ENCODE measurements at places on chromosomes 13 and 19.

DNA sequence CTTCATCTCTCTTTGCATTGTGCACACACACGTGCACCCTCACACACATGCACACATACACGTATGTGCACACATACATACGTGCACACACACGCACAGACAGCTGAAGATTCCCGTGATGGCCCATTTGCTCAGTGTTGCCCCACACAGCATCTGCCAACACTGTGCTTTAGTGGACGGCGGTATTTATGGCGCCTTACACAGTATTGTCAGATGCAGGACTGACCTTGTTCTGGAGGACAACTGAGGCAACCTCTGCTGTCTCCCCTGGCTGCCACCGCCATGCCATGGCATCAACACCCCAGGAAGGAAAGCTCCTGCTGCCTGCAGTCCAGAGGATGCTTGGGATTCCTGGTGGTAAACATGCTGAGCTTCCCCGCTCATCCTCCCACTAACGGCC is 316.4 kb downstream of the TEX29 start:
- no peak for DNase-seq

DNA sequence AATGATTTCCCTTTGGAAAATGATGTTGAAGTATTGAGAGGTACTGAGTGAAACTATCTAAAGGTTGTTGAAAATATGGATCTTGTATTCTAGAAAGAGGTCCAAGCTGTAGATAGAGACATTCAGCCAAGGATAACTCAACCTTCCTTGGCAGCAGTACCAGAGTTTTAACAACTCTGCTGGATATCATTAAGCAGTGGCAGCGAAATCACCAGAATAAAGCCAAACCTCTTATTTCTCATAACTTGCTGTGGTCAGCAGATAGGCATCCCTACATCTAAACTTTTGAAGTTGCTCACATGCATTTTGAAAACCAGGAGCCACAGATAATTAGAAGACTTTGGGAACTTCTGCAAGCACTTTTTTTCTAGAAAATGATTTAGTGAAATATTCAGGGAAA is 559.8 kb downstream of the IRS2 start:
- DNase-seq: no peak

DNA sequence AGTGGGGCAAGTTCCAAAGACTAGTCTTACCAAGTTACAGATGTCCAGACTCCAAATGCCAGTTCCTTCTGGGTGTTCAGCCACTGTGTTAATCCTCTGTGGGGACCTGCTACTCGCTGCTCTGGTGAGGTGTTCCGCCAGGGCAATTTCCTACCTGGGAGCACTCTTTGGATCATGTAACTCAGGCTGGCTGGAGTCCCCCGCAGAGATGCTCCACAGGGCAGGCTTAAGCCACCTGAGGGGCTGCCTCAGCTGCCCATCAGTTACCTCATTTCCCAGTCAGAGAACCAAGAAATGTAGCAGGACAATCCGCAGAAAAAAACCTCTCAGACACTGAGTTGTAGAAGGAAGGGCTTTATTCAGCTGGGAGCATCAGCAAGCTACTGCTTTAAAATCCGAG is 133.8 kb downstream of the ZNF737 start:
- DNase-seq: no peak

DNA sequence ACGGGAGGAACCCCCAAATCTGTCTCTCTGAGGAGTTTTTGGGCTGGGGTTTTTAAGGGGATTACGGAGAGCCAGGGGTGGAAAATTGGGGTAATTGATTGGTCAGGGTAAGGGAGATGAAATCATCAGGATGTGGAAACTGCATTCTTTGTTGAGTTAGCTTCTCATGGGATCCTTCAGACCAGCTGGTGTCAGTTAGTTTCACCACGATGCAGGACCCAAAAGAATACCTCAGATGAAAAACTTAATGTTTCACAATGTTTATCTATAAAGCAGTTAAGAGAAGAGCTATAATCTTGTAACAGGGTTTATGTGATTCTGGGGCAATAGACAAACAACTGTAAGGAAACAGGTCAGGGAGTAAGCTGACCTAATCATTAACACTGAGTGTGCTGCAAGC is 230.8 kb downstream of the POU4F1 start:
- DNase-seq: no peak

DNA sequence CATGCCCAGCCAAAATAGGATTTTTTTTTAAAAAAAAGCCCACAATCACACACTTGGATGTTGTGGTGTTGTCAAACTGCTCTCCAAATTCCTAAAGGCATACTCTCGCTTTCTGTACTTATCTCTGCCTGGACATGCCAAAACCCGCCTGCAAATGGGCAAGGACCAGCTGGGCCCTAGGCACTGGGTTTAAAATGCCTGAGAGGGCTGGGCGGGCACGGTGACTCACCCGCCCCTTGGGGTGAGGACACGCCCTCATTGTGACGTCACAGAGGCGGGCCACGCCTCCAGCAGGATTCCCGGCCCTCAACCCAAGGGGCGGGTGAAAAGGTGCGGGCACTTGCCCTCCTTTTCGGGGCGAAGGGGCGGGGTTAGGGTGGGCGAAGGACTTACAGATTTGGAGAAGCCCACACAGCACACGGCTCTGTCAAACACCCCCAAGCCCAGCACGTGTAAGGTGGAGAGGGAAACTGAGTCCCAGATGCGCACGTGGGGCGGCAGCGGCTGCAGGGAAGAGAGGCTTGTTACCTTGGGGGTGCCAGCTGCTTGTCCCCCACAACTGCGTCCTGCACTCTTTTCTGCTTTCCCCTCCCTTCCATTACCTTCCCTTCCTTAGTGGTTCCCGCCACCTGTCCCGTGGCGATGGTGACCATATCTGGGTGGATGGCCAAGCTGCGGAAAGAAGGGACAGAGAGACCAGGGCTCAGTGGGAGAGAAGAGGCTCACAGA is 6.6 kb downstream of the EML2 start:
- DNase-seq: no peak

DNA sequence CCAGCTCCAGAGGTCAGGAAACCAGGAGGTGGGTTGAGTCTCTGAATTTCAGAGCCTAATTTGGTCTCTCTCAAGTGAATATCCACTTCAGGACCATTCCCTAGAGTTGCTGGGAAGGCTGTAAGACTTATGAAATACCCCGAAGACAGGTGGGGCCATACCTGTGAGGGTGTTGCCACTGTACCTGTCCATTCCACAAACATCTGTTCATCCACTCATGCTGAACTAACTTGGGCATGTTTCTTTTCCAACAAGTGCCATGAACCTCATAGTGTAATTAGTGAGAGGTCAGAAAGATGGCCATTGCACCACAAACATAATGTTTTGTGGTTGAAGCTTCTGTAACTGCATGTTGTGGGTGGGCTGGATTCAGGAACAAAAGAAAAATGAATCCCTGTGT is 7.8 kb downstream of the ILF3 start:
- no peak for DNase-seq

DNA sequence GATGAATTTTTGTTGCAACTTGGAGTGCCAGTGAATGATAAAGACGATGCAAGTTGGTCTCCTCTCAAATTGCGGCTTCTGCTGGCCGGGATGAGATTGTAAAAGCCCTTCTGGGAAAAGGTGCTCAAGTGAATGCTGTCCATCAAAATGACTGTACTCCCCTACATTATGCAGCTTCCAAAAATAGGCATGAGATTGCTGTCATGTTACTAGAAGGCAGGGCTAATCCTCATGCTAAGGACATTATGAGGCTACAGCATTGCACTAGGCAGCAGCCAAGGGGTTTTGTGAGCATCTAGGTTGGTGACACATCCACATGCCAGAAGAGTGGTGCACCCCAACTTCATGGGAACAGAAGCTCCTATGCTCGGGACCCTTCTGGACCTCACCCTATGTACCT is 22.2 kb upstream of the KLF5 start:
- DNase-seq: no peak

All from effector CD4-positive, alpha-beta T cell (primary cell).